NCI-H2029 treated with DMSO at 0.1 percent for 48 hours (cell line): ENCODE measurements at places on chromosomes 2 and 18.
A peak's percentile ranks its signal among the peaks of the same experiment; 100 is the strongest.

- no peak for DNase-seq
Observed at GRCh38 chr2:143732076-143732475, 602.9 kb downstream of the ARHGAP15 start.

DNA sequence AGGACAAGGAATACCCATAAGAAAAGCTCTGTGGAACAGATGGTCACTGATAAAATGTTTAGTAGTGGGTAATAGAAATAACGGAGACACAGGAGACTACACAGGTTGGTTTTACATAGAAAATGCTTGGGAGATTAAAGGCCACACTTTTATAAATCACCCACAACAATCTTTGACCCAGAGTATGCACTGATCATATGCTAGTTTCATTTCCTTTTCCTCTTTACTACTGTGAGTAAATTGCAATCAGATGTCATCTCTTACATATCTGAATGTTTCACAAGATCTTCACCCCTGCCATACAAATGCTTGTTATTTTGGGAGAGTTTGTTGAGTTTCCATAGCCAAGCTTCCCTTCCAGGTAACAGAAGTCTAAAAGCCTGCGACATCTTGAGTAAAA is 978.4 kb upstream of the KLHL29 start:
- DNase-seq = no peak

- no peak for DNase-seq
Observed at GRCh38 chr2:100260712-100261620, 61.3 kb downstream of the LONRF2 start.

- no peak for DNase-seq
Observed at GRCh38 chr2:200135082-200135481, 171.4 kb upstream of the SPATS2L start.

DNA sequence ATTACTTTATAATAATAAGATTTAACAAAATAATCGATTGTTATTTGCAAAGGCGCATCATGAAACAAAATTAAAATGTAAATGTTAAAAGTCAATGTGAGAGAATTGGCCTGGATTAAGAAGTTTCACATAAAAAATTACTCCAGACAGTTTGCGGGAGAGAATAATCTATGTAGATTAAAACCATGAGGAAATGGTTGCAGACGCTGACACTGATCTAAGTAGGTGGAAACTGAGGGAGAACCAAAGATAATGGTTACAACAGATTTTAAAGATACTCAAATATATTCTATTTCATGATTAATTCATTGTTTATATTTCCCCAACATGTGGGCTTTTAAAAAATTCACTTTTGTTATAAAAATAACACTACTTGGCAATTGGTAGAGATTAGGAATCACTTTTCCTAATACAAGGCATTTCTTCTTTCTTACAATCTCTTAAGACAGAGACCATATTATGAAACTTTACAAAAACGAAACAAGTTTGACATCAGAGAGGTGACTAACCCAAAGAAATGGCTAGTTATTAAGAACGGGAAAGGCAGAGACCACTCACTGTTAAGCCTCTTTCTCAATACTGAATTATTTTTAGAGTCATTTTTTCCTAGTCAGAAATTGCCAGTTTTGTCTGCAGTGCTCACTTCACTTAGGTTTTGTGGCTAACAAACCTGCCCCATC is 1.6 kb downstream of the KANSL1L start:
- DNase-seq = no peak

GRCh38 chr2:16962505-16962904 is 296.9 kb upstream of the CYRIA start:
- DNase-seq = no peak

DNA sequence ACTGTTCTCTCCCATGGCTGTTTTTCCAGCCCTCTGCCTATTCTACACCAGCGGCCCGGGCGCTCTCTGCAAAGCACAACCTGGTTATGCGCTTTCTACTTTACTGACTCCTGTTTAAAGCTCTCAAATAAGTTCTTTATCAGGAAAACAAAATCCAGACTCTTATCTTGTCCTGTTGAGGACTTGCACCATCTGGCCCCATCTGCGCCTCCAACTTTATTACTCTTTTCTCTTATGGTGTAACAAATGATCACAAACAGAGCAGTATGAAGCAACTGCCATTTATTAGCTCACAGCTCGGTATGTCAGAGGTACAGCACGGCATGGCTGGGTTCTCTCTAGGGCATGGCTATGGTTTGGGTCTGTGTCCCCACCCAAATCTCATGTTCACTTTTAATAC is 236.5 kb upstream of the NT5C1B start:
- DNase-seq = no peak

- no peak for DNase-seq
Observed at GRCh38 chr2:202786842-202787241, 84.7 kb downstream of the ICA1L start.

DNA sequence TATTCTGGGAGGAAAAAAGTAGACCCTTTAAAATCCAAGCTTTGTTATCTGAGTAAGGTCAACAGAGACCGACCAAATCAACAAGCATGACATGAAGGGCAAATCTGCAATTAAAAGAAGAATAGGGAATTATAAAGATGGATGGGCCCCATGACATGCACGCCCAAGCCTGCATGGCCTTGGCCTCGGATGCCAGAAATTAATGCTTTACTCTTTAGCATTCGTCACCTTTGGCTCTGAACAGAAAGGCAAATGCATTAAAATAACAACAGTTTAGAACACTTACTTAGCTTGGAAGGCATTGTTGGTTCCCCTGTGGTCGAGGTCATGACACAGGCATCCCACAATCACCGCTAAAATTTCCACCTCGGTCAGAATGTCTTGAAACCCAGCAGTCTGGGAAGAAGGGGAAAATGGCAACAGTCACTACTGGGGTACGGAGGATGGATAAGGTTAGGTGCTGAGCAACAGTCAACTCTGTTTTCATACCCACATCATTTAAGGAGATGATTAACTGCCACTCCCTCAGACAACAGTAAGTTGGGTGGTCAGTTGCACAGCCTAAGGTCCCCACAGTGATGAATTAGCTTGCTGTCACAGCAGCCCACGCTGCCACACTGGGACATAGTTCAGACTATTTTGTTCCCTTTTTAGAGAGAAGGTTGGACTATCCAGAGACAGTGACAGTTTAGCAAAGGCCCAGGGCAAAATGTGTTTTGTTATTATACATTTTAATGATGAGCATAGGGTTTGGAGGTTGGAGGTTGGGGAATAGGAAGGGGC is 319.1 kb downstream of the AGPS start:
- no peak for DNase-seq

GRCh38 chr18:59952283-59953007 is 52.6 kb downstream of the PMAIP1 start:
- no peak for DNase-seq

DNA sequence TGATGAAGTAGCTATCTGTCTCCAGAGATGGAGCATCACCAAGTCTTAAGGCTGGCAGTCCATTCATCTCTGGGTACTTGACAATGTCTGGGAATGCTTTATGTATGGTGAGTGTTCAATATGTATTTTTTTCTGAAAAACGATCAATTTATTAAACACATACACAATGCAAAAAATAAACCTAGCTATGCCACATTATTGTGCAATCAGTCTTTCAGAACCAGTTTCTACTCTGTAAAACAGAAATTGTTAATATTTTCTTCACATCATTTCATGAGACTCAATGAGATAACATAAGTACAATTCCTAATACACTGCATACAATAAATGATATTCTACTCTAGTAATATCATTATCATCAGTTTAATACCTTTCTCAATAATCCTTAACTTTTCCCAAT is 122.5 kb downstream of the PIGN start:
- DNase-seq = no peak

GRCh38 chr2:189685540-189686229 is 11.2 kb downstream of the ANKAR start:
- no peak for DNase-seq

- peak; percentile 59 for DNase-seq
Observed at GRCh38 chr2:229780856-229781773, 66.8 kb upstream of the DNER start.

GRCh38 chr2:161995553-161996016 is 78.4 kb downstream of the DPP4 start:
- DNase-seq = no peak

- DNase-seq = peak; percentile 32
Observed at GRCh38 chr2:24080701-24081100, 3.9 kb downstream of the TP53I3 start.

GRCh38 chr2:48319863-48320262 is 210.1 kb upstream of the STON1 start:
- no peak for DNase-seq

GRCh38 chr2:239348563-239349452 is 52.0 kb downstream of the HDAC4 start:
- DNase-seq = no peak
